ENCODE measurements at places on chromosomes 7 and 10.

- DNase-seq = no peak
These were observed 242.6 kb upstream of the HGF start for GRCh38 chr7:82012453-82012852.

DNA sequence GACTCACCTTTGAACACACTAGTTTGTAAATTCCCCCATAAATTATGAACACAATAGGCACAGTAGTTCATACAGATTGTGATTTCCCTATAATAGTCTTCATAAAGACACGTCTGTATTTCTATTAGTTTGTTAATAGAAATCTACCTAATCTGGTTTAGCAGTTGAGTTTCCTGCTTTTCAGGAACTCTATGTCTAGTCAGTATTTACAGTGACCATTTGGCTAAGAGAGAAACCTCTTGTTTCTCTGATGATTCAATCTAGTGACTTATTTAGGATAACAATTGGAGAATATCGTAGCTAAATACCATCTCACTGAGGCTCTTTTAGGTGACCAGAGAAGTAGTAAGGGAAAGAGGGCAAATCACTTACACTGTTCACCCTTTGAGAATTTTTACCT is 5.9 kb upstream of the HERPUD2 start:
- DNase-seq = no peak

- DNase-seq = no peak
These were observed 109.4 kb downstream of the SLC25A13 start for GRCh38 chr7:96212474-96212873.

DNA sequence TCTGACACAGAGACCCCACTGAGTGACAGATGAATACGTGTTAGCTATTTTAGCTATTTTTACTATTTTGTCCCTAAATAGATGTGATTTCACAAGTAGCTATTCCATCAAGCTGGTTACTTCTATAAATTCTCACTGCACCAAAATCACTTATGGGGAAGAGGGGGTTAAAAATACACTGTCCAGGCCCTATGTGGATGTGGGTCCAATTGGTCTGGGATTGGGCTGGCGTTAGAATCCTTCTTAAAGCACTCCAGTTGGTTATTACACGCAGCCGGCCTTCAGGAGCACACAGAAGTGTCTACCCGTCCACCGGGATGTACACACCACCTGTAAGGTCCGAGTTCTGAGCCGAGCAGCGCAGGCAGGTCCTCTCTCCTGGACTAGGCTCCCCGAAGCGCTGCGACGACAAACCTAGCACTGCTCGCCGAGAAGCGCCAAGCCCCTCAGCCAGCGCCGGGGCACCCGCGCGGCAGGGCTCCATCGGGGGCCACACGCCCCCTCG is 222.3 kb upstream of the MKLN1 start:
- DNase-seq = no peak

DNA sequence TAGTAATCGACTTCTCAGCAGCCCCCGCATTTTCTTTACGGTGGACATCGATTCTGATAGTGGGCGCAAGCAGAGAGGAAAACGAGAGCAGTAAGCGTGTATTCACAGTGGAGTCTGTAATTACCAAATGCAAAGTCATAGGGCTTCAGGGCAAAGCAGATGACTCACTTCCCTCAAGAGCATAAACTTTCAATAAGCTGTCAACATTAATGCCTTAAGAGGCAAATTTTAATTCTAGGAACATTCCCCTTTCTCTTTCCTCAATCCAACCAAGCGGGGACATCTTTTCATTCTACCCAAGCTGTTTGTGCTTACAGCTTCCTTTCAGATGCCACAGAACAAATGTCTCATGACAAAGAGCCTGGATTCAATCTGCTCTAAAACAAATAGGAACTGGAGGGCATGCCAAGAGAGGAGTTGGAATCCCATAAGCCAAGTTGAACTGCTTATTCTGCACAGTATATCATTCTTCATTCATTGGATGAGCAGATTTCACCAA is 48.6 kb downstream of the MALSU1 start:
- DNase-seq = no peak

DNA sequence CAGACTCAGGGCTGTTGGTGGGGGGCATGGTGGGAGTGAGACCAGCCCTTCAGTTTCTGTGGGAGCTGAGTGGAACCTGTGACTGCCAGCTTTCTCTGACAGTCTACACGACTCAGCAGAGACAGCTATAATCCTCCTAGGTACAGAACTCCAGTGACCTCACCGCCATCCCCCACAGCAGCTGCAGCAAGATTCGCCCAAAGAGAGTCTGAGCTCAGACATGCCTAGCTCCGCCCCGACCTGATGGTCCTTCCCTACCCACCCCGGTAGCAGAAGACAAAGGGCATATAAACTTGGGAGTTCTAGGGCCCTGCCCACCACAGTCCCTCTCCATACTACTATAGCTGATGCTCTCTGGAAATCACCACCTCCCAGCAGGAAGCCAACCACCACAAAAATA is 500.1 kb downstream of the ETV1 start:
- DNase-seq = no peak

GRCh38 chr7:124762611-124763143 is 2.9 kb downstream of the GPR37 start:
- no peak for DNase-seq

DNA sequence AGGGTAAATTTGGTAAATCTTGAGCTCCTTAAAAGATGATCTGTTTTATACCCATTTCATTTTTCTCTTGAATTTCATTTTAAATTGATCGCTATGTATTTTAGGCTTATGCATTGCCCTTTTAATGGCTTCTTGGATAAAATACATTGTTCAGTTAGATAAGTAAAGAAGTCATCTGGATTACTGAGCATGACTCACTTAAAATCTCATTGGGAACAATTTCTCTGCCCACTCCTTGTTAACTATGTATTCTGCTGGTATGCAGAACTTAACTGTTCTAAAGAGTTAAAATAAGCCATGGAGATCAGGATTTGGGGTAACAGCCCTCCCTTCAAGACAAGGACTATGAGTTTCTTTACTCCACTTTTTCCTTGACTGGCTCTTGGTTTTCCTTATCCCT is 134.2 kb downstream of the SND1 start:
- DNase-seq = no peak

GRCh38 chr10:129545261-129545660 is 78.2 kb downstream of the MGMT start:
- DNase-seq = no peak

GRCh38 chr7:74334030-74334429 is 44.8 kb downstream of the CLIP2 start:
- DNase-seq = no peak

- DNase-seq = no peak
These were observed 96.4 kb downstream of the CCSER2 start for GRCh38 chr10:84424731-84425167.

GRCh38 chr10:26464632-26465280 is 26.6 kb downstream of the APBB1IP start:
- DNase-seq = no peak

- no peak for DNase-seq
These were observed 57.1 kb downstream of the LRRTM3 start for GRCh38 chr10:66982792-66983474.

GRCh38 chr7:82164813-82165212 is 278.8 kb downstream of the CACNA2D1 start:
- no peak for DNase-seq

DNA sequence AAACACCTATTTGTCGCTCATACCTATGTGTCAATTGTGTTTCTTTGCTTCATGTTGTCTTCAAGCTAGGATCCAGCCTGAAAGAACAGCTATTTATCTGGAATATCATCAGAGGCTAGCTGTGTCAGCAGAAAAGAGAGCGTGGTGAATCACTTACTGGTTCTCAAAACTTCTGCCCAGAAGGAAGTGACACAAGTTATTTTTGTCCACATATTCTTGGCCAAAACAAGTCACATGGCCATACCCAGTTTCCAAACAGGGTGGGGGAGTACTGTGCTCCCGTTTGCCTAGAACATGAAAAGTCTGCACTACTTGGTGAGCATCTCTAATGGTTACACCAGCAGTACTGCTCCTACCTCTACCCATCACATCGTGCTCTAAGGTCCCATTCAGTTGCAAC is 160.9 kb upstream of the CSTF2T start:
- DNase-seq = no peak

DNA sequence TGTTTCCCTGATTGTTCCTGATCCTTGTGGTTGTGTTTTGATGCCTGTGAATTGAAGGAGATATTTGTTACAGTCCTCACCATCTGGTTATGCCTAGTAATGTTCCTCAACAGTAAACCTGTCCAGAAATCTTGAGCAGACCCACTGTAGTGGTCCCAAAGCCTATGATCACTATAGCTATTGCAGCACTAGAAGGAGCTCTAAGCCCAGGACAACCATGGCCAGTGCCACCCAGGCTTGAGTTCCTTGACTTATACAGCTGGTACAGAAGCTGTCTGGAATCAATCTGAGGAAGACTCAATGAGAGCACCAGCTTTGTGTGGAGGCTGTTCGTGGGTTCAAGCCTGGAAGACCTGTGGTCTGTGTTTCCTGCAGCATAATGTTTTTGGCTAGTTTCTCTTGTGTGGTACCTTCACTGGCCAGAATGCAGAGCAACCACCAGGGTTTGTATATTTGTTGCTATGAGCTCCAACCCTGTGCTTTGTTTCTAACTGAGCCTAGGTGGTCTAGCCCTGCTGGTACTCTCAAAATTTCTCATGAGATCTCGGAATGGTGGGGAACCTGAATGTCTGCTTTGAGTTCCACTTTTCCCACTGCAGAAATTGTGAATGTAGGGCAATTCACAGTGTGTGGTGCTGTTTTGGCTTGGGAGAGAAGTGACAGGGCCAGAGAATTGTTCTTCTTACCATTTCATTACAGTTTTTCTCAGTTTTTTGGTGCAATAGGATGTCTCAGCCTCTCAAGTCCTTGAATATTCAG is 355.2 kb downstream of the SUGCT start:
- no peak for DNase-seq

DNA sequence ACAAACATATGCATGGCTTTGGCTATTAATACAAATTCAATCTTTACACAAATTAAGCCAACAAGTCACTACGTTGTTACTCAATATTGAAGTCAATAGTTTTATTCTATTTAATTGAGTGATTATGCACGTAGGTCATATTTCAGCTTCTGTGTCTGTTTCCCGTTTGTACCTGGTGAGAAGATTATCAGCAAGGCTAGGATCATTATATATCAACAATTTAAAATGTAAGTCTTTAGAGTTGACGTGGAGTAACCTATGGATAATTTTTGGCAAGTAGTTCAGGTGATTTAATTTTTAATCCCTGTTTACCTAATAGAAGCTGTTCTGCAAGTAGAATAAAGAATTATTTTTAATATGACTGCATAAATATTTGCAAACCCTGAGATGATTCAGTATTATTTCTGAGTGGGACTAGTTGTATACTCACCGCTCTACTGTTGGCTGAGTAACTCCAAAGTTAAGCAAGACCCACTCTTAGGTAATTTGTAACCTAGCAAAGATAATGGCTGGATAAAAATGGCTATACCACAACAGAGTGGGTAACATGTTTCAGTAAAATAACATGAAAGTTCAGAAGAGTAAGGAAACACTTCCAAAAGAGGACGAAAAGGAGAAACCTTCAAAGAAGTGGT is 161.0 kb downstream of the HGF start:
- DNase-seq = no peak

DNA sequence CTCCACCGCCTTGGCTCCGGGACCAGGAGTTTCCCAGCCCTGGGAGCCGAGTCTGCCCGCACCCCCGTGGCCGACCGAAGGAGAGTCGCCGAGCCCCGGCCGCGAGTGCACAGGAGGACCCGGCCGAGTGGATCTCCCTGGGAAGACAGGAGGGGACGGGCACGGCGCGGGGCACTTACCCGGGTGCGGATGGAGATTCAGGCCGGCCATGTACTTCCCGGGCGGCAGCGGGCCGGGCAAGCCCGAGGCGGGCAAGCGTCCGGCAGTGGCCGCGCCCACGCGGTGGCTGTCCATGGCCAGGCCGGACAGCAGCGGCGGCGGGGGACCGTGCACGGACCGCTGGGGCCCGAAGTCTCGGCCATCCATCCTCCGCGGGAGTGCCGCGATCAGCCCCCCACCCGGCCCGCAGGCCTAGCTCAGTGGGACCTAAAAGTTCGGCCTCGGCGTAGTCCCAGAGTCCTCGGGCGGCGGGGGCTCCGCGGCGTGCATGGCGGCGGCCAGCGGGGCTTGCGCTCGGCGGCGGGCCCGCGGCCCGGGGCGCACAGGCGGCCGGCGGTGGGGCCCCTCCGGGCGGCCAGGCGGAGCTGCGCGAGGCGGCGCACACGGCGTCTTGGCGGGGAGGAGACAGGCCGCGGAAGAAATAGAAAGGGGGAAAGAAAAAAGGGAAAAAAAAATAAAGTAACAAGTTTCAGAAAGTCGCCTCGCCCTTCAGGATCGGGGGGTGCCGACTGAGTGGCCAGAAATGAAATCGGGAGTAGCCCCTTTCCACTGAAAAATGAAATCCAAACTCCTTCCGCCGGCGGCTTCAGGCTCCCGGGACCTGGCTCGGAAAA is 2.5 kb downstream of the TNRC18 start:
- DNase-seq = no peak

- DNase-seq = no peak
These were observed 619.8 kb downstream of the LRMDA start for GRCh38 chr10:76051007-76051936.

DNA sequence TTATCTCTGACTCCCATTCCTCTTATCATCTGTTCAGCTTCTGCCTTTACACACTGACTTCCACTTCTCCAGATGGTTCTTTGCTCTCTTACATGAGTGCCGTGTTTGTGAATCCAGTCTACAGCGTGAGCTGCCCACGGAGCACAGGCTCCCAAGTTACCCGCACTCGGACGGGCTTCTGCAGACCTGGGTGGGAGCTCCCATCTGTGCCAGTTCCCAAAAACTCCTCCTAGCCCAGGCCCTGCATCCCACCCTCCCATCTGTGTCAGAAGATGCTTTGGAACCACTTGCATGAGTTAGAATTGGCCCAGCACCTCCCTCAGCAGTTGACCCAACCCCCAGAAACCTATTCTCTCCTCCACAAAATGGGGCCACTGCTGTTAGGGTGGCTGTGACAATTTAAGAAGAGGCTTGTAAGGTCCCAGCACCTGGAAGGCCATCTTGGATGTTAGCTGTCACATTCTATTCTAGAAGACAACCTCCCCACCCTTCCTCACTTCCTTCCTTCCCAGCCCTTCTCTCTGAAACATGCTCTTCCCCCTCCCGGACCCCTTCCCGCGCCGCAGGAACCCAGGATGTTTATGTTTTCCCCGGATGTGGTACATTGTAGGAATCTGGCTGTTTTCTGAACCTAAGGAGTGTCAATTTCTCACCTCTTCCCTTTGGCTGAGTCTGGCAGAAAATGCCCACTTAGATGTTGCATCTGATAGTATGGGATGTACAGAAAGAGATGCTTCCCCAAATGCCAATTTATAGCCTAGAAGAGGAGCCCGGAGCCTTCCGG is 79.2 kb downstream of the CCDC3 start:
- no peak for DNase-seq

DNA sequence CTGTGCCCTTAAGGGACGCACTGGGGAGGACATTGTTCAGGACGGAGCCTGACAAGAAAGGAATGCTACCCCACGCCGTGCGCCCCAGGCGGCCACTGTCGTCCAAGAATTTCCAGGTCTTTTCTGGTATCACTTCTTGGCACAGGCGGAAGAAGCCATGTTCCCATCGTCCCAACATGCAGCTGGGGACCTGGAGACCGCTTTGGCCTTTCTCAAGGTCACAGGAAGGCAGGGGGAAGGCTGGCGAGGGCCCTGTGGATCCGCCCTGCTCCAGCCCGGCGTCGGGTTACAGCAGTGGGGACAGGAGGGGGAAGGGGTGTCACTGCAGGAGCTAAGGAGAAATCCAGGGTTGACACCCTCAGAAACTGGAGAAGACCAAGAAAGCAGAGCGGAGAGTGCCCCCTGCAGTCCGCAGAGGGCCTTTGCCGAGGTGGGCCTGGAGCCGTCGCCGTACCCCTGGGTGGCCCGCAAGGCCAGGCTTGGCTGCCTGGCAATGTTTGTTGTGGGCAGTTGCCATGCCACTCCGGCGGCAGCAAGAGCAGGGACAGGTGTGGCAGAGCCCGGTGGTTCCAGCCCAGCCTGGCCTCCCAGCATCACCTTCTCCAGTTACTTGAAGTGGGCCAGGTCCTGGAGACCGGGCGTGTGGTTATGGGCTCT is 104.1 kb downstream of the LHPP start:
- no peak for DNase-seq
